Stimulated activated CD8-positive, alpha-beta memory T cell treated with anti-CD3 and anti-CD28 coated beads, Interleukin-2, amount 100 ng/mL, for 1 hour (primary cell): ENCODE measurements at places on chromosomes 11 and 22.

- no peak for DNase-seq
These were observed 19.2 kb downstream of the NTM start for GRCh38 chr11:131389582-131389981.

DNA sequence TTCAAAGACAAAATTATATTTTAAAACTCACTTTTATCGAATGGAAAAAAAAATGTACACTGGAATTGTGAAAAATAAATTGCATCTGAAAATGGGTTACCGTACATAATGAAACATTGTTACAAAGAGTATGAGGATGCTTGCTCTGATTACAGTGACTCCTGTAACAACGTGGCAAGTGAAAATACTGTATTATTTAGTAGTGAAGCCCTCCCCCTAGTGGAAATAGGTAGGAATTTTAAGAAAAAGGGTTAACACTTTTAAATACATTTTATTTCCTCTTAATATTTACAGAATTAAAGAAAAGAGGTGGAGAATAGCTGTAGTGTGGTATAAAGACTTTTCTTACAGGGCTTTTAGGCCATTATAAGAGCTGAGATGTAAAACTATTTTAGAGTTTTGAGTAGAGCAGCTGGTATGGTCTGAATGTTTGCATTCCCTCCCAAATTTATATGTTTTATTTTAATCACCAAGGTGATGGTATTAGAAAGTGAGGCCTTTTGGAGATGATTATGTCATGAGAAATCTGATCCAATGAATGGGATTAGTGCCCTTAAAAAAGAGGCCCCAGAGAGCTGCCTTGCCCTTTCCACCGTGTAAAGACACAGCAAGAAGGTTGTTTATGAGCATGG is 25.2 kb downstream of the FAM76B start:
- DNase-seq, result no peak

- no peak for DNase-seq
These were observed 70.2 kb upstream of the GDPD4 start for GRCh38 chr11:77371646-77372045.

GRCh38 chr22:19890502-19891316 is 36.0 kb upstream of the GNB1L start:
- no peak for DNase-seq

DNA sequence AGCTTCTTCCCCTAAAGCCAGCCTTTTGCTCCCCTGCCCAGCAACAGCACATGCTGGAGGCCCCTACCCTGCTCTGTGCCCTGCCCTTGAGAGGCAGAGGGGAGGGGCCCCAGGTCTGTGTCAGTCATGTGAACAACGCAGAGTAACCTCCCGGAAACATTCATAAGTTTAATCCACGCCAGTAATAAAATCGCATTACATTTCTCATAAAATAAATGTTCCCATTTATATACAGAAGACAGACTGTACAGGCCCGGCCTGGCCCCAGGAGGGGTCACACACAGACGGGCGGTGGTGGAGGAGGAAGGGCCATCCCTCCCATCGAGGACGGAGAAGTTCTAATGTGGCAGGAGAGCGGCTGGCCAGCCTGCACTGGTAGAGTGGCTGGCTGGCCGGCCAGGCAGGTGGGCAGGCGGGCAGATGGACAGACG is 39.5 kb downstream of the LMO1 start:
- DNase-seq, result no peak

DNA sequence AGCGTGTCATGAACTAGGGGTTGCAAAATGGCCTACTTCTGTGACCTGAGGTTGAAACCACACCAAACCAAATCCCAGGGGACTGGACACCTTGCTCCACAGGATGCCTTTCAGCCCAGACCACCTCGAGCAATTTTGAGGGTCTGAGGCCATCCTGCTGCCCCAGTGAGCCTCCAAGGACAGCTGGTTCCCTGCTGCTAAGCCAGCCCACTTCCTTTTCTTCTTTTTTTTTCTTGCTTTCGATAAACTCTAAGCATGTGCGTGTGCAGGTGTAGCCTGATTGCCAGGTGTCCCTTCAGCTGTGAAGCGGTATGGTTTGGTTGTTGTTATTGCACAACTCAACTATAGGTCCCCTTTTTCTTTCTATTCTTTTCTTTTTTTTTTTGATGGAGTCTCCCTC is 2.7 kb downstream of the CRYBB1 start:
- DNase-seq, result no peak

- DNase-seq, result no peak
These were observed 46.3 kb upstream of the SYT13 start for GRCh38 chr11:45332276-45332934.

DNA sequence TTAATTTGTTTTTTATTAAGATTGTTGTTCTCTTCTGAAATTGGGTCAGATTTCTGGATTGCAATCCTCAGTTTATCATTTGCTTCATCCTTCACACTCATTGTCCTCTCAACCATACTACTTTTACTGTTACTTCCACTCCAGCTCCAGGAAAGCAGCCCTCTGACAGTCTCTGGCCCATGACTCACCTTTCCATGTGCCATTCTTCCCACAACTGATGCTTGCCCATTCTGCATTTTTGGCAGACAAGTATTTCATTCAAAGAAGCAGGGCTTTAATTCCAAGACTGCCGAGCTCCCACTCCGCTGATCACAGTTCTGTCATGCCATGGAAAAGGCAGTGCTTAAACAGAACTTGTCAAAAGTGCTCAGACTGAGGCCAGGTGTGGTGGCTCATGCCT is 139.2 kb downstream of the WNT11 start:
- no peak for DNase-seq

GRCh38 chr22:38219632-38220031 is 17.8 kb downstream of the MAFF start:
- no peak for DNase-seq

DNA sequence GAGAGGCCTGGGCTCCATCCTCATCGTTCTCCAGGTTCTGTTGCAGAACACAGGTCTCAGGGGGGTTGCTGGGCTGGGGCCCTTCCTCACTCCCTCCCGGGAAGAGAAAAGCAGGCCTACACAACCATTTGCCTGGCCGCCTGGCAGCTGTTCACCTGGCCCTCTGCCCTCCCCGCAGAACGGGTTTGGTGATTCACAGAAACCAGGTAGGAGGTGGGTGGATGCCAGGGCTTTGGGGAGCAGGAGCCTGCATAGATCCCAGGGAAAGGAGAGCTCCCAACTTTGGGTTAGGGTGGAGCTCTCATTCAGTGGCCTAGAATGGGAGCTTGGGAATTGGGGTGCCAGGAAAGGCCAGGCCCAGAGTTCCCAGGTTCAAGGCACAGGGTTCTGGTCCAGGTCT is 995 bp downstream of the TMEM134 start:
- DNase-seq, result no peak
